ENCODE measurements at places on chromosomes 4 and X.
A peak's percentile ranks its signal among the peaks of the same experiment; 100 is the strongest.

DNA sequence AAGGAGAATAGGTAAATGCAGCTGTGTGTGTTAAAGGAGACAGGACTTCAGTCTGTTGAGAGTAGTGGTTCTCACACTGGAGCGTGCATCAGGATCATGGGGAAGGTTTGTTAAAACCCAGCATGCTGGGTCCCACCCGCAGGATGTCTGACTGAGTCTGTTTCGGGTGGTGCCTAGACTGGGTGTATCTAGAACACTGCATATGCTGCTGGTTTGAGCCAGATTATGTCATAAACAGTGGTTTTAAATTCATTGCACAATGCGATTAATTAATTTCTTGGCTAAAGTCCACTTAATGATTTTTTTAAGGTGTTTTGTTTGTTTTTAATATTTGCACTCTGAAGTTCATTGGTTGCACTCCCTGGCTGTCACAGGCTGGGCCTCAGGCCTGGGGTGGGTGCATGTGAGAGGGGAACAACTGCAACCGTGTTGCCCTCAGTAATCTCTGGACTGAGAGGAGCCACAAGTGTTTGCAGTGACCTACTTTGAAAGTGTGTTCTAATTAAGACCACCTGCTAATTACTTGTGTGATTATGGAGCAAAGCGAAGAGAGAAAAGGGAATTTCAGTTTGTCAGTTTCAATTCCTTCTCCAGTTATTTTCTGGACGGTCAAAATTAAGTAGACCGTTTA is 8.3 kb downstream of the HCCS start:
- DNase-seq, result no peak

DNA sequence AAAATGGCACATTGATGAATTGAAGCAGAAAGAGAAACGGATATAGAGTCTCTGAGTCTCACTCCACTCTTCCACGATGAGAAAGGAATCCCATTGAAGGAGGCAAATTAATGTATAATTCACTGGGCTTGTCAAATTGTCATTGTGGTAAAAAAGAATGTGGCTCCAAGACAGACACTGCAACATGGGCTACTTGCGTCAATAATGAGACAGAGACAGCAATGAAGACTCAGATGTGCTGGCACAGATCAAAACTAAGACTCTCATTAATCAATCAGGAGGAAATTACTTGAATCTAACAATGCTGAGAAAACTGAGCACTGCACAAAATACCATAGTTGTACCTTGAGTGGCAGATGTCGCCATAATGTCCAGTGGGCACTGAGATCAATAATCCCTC is 1485.5 kb downstream of the TECRL start:
- no peak for DNase-seq

GRCh38 chrX:133437766-133438165 is 22.5 kb upstream of the GPC4 start:
- DNase-seq, result no peak

DNA sequence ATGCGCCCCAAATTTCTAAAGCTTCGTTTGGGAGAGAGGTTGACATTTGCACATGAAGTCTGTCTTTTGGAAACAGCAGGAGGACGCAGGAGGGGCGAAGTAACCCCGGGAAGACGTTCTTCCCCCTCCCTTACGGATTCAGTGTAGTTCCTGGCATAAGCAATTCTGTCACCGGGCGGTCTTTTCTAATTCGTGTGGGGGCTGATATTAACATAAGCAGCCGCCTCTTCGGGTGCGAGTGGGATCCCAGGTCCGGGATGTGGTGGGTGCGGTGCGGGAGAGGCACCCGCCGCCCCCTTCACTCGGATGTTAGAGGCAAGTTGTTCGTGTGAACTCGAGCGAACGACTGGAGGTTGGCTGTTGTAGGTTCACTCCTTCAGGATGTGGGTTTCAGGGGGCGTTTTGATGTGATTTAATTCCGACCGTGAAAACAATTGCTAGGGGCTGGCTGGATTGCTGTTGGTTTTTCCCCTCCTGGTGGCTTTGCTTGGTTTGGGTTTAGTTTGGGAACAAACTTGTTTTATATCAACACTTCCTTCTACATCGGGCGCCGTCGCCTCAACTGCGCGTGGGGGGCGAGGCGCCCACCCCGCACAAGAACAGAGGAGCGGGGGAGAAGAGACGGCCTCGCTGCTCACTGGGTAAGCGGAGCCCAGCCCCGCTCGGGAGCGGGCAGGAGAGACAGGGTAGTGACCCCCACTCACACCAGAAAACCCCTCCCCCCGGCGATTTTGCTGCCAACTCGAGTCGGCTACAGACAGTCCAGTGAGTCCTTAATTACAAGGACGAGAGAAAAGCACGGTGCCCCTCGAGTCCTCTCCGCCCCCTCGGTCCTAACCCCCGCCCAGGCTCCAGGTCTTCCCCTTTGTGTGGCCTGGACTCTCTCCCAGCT is 2.9 kb upstream of the LEF1 start:
- no peak for DNase-seq

DNA sequence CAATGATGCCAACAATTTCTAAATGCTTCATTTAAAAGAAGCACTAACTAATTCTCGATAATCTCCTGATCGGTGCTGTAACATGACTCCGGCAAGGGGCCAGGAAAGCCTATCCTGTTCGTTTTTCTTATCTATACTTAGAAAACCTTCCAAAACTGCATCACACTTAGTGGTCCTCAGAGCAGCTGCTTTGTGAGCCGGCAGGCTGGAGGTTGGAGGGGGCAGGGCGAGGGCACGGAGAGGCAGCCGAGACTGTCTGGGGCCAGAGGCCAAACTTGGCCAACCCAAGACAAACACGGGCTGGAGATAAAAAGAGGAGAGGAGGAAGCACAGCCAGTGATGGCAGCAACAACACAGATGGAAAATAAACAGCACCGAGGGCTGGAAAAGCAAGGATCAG is 455.7 kb downstream of the BCOR start:
- DNase-seq, result no peak

DNA sequence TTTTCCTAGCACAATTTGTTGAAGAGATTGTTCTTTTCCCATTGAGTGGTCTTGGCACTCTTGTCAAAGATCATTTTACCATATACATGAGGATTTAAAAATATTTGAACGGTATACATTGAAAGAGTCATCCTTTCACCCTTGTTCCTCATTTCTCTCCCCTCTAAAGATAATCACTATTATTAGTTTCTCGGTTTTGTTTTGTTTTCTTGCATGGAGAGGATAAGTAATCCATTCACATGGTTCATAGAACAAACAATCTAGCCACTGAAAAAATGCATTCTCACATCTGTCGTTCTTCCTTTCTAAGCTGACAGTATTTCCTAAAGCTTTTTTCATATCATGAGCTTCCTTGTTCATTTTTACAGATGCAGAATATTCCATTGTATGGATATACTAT is 39.2 kb upstream of the MSMO1 start:
- DNase-seq, result no peak

DNA sequence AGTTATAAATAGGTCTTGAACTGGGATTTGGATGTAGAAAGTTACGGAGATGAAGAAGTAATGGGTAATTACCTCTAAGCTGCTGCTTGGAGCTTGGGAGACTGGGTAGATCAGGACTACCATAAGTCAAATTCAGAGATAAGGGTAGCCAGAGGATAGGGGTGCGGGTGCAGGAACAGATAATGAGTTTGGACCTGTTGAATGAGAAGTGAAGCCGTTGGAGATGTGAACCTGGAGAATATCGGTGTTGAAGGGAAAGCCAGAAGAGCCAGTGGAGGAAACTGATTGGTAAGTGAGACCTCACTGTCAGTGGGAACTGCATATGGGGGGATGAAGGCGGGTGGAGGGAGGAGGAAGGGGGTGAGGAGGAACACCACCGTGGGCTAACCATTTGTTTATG is 618 bp upstream of the FOXO4 start:
- DNase-seq, result no peak

DNA sequence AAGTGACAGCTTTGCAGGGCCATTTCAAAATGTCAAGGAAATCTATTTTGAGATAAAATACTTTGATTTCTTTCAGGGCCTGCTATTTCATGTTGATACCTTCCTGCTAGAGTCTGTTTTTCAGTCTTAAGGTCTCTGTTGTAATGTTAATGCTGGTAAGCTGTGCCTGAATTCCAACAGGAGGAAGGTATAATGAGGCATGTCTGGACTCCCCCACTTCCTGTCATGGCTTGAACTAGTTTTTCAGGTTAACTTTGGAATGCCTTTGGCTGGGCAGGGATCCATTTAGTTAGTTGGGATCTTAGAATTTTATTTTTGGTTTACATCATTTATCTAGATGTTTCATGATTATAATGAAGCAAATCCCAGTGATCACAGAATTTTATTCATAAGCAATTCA is 279.0 kb downstream of the CFAP47 start:
- DNase-seq, result no peak

DNA sequence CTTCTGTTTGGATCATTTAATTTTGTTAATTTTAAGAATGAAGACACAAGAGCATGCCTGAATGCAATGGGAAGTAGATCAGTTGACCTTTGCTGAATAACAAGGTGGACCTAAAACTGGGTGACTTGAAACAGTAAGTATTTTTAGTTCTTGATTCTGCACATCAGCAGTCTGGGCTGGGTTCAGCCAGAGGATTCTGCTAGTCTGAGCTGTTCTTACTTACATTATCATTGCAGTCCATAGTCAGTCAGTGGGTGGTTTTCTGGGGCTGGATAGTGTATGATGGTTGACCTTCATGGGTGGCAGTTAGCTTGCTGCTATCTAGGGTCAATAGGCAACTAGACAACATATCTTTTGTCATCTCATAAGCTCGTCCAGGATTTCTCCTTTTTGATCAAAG is 91.4 kb downstream of the HS3ST1 start:
- no peak for DNase-seq

DNA sequence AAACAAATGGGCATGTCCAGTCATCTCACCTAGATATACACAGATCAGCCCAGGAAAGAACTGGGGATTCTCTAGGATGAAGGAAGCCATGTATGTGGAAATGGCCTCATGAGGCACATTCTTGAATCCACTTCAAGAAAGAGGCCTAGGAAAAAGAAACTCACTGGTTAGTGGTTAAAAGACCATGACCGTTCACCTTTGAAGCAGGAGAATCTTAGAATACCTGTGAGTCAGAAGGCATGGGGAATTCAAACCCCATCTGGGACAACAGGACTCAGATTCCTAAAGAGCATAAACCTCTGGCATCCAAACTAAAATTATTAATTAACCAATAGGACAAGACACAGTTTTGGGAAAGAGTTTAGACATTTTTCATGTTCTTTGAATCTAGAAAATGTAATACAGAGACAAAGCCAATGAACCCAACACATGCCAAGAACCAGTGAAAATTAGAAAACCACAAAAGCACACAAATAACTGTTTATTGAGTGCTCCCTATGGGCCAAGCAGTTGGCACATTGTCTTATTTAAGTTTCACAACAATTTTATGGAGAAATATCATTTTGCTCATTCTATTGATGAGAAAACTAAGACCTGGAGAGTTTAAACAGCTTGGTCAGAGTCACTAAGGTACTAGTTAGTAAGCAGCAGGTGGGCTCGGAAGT is 97.5 kb downstream of the NPNT start:
- no peak for DNase-seq

DNA sequence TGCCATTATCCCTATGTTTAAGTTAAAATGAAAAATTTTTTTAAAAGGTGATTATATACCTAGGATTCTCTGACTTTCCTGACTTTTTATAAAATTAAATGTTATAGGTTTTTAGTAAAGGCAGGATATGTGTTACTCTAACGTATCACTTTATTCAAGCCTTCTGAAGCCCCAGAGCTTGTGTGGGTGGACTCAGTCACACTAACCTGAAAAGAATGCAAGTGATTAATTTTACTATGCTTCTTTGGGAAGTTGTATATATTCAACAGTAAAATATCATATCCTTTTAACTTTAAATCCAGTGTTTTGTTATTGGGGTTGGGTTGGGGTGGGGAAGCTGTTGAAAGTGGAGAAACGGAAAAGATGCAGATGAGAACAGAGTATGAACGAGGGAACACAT is 22.8 kb downstream of the PDLIM3 start:
- DNase-seq, result no peak

DNA sequence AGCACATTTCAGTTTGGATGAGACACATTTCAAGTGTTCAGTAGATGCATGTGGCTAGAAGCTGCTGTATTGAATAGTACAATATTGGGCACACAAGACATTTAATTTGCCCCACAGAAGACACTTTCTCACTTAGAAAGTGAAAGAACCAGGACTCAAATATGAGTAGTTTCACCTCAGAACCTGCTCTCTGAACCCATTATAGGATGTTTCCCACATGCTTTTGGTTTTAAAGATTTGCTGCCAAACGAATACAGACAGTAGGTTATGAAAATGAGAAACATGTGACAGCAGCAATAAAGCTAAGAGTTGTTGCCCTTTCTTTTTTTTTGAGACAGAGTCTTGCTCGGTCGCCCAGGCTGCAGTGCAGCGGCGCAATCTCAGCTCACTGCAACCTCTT is 32.3 kb downstream of the C4orf54 start:
- DNase-seq, result no peak

GRCh38 chrX:153960786-153961185 is 10.8 kb downstream of the HCFC1 start:
- DNase-seq, result no peak

GRCh38 chr4:64582492-64582891 is 173.2 kb upstream of the TECRL start:
- DNase-seq, result no peak

DNA sequence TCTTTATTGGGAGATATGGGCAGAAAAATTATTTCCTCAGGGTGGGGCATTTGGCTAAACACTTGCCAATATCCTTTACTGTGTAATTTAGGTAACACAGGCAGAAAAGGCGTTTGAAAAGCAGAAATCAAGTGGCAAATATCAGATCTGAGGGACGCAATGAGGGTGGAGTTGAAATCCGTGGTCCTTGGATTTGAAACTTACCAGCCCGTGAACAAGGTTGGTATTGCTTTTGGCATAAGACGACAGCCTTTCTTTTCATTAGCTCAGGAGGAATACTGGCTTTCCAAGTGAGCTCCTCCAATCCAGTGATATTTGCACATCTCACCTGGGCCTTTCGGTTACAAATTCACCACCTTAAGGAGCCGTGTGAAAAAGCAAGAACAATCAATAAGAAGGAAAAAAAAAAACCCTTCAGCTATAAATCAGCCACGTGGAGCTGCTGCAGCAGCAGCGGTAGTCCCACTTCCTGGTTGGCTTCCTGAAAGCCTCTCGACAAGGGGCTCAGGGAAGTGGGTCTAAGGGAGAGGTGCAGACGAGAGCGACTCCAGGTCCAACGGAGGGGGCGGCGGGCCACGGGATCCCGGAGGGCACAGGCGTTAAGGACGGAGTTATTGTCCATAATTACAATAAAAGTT is 734 bp upstream of the GALNT7 start:
- DNase-seq, result peak; percentile 77

GRCh38 chrX:150184491-150184890 is 178.6 kb upstream of the MAMLD1 start:
- DNase-seq, result no peak

GRCh38 chr4:41498177-41498576 is 39.8 kb upstream of the LIMCH1 start:
- DNase-seq, result no peak

GRCh38 chr4:53852343-53852742 is 212.1 kb downstream of the CHIC2 start:
- no peak for DNase-seq

GRCh38 chr4:185966997-185967775 is 101.8 kb upstream of the TLR3 start:
- DNase-seq, result no peak

GRCh38 chr4:87019898-87020297 is 85.1 kb downstream of the AFF1 start:
- no peak for DNase-seq

Measured in NB4 (cell line).